Omental fat pad (tissue), 4 donors: ENCODE measurements at places on chromosomes 3 and 15.

DNA sequence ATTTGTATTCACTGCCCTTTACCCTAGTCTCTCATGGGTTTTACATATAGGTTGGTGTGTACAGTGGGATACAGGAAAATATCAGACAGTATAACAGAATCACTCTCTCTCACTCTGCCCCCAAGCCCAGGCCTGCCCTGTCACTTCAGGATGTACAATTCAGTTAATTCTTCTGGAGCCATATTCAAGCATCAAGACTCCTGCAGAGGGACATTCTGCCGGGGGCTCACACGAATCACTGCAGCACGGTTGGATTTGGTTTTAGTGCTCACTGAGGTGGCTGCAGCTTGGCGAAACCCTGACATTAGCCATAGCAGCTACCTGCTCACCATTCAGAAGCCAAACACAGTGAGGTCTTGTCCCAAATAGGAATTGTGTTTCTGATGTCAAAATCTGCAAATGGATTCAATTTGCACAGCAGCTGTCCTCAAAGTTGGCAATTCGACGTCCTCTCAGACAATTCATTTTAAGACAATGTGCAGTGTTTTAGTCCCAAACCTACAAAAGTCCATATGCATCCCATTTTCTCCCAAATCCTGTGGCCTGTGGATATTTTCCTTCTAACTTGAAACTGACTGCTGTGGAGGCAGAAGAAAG lies 82.9 kb downstream of the CHSY1 start:
- no peak for DNase-seq

DNA sequence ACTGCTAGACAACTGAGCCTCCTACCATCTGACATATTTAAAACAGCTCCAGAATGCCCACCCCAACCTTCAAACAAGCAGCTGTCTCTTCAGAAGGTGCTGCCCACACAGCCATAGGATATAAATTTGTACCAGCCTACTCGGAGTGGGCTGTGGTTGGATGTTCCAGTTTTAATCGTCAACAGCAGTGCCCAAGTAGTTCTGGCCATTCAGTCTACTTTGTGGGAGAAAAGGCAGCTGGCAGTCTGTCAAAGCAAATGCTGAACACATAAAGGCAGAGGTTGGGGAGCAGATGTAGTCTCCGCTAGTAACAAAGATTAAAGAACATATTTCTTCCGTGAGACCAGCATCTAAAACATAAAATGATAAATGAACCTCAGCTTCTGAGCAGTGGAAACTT lies 15.9 kb upstream of the ERC2 start:
- DNase-seq: no peak

- DNase-seq: peak; percentile 47
These were observed 77.1 kb downstream of the WDR76 start for GRCh38 chr15:43903864-43904290.

GRCh38 chr15:59388670-59389069 lies 16.0 kb upstream of the MYO1E start:
- DNase-seq: no peak

GRCh38 chr3:165347526-165347925 lies 151.3 kb upstream of the SLITRK3 start:
- no peak for DNase-seq

DNA sequence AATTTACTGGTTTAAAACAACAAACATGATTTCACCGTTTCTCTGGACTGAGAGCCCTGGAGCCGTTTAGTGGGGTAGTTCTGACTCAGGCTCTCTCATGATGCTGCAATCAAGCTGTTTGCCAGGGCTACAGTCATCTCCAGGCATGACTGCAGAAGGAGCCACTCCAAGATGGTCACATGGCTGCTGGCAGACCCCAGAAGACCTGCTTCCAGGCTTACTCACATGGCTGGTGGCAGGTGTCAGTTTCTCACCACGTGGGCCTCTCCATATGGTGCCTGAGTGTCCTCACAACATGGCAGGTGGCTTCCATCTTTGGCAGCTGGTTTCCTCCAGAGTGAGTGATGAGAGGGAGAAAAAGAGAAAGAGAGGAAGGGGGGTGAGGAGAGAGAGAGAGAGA lies 378.3 kb upstream of the RGMA start:
- DNase-seq: peak; percentile 24

- no peak for DNase-seq
These were observed 7.6 kb downstream of the ZNF639 start for GRCh38 chr3:179330438-179330837.

DNA sequence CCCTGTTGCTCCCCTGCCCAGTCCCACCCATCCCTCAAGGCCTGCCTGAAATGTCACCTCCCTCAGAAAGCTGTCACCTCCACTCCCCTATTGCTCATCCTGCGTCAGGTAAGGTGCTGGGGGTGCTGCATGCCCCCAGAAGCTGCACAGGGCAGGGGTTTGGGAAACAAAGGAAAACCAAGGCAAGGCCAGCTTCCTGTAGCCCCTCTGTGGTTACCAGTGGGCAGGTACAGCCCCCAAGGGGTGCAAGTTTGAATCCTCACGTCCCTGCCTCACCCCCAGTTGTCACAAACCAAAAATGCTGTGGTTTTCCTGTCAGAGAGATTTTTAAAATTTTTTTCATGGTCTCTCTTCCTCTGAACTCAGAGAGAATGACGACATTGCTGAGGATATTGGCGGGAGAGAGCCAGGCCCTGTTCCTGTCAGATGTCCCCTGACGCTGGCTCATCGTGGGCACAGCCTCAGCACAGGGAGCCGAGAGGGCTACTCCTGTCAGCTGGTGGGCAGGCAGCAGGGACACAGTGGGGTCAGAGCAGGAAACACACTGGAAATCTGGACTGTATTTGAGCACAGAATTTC lies 27.0 kb downstream of the PSTPIP1 start:
- DNase-seq: no peak

- DNase-seq: no peak
These were observed 17.9 kb downstream of the IL12A start for GRCh38 chr3:160006282-160007163.

DNA sequence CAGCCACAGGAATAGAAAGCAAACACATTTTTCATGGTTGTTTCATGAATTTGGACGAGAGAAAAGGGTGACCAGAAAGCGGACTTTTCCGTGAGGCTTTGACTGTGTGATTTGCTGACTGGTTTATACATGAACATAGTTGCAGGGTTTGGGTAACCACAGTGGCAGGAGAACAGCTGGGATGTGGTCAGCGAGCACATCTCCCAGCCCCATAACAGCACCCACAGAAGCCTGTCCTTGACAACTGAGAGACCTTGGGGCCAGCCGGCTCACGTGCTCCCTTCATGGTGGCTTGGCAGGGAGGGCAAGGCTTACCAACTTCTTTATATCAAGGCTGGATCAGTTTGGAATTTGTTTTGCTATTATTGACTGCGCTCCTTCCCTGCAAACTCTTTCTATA lies 13.2 kb upstream of the RGMA start:
- no peak for DNase-seq
